ELR (cell line): ENCODE measurements at places on chromosomes 12 and 14.

GRCh38 chr14:98685725-98686124, 586.3 kb downstream of the BCL11B start:
- DNase-seq = no peak

DNA sequence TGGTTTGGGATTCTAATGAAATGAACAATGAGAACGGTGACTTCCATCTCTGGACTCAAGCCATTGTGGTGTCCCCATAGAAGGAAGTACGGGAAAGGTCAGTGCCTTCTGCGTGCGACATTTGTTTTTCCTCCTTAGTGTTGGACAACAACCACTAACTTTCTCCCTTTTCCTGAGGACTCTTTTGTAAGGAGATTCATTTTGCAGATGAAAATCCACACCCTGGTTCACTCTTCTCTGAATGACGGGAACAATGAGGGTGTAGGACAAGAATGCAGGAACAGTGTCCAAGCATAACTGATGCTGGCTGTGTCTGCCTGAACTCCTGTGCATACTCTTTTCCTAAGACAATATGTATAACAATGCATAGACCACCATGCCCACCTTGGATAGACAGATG, 176.4 kb downstream of the STXBP6 start:
- no peak for DNase-seq

GRCh38 chr14:70683983-70684382, 42.3 kb downstream of the TTC9 start:
- no peak for DNase-seq

DNA sequence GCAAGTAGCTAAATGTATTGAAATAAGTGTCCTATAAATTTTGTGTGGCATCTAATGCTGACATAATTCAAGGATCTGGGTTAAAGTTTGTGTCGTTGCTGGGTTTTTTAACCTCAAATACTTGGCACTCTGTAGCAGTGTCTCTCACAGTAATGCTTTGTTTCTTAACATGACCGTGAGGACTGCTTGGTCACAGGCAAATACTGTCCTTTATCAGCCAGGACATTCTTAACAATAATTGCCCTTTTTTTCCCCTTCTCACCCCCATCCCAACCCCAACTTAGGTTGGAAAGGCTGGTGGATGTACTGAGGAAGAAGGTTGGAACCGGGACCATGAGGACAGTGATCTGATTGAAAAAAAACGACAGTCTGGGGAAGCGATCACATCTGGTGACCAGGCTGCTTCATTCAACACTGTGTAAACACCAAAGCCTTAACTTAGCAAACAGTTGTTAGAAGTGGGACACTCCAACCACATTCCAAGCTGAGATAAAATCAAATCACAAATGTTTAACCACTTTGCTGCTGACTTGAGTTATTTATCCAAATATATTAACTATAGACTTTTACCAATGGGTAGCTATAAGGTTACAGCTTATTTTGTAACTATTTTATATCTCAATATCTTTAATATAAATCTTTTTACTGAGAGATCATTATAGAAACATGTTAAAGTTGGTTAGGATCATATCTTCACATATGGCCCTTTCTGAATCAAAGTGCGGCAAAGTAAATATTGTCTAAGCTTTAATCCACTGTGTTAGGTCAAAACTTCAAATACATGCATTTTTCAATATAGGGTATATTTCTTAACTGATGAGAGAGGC, 48.2 kb downstream of the FOXA1 start:
- DNase-seq = no peak

DNA sequence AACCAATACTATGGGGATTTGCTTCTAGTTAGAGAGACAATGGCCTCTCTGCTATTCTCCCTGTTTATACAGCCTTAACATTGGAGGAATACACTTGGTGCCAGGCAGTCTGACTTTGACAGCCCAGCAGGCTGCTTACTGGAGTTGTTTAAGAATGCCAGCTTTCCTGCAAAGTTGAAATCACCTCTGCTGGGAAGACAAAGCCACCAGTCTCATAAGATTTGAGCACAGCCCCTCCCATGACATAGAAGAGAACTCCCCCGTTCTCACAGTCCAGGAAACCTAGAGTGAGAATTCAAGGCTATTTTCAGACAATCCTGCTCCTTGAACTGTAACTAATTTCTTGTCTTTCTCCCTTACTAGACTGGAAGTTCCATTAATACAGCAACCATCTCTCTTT, 21.1 kb upstream of the CATSPERB start:
- no peak for DNase-seq

- no peak for DNase-seq
These were observed 70.5 kb downstream of the GNS start for GRCh38 chr12:64688715-64689114.

GRCh38 chr14:64117671-64118402, 176.3 kb downstream of the ESR2 start:
- DNase-seq = peak; percentile 61

GRCh38 chr12:122956035-122956434, 10.2 kb downstream of the ABCB9 start:
- DNase-seq = no peak

DNA sequence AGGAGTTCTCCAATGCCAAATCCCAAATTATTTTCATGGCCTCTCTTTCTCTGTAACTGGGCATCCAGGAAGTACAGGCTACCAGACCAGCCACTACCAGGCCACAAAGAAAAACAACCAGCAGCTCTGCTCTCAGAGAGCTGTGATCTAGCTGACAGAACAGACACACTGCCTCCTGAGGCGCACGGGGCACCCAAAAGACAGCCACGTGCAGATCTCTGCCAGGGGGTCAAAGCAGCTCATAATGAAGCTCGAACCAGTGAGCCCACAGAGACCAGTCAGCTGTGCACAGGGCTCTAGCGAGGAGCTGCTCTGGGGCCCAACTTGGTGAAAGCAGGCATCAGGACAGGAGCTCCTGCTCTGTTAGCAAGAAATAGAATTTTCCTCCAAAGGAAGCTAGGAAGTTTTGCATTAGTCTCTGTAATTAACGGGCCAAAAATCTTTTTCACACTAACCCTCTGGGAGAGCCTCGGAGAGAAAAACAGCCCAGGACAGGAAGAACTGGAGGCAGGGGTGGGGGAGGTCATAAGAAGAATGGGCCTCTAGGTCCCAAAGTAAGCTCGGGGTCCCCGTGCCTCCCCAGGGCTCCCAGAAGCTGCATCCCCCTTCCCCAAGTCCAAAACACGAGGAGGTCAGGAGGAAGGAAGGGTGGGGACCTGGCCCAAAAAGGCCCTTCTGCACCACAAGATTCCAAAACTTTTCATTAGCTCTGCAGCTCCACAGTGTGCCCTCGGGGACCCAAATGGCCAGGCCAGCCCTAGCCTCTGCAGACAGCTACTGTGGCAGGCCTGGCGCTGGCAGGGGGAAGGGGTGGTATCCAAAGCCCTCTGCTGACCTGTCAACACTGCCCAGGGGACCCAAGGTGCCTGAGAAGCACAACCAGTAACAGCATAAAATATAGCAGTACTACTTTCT, 30.2 kb downstream of the ACTN1 start:
- DNase-seq = no peak

DNA sequence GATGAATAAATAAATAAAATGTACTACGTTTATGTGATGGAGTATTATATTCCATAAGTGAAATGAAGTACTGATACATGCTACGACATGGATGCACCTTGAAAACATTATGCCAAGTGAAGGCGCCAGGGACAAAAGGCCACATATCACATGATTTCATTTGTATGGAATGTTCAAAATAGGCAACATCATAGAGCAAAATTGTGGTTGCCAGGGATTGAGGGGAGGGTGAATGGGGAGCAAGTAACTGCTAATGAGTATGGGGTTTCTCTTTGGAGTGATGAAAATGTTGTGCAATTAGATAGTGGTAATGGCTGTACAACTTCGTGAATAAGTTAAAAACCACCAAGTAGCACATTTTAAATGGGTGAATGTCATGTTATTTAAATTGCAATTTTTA, 132.8 kb downstream of the SLC38A4 start:
- DNase-seq = no peak

DNA sequence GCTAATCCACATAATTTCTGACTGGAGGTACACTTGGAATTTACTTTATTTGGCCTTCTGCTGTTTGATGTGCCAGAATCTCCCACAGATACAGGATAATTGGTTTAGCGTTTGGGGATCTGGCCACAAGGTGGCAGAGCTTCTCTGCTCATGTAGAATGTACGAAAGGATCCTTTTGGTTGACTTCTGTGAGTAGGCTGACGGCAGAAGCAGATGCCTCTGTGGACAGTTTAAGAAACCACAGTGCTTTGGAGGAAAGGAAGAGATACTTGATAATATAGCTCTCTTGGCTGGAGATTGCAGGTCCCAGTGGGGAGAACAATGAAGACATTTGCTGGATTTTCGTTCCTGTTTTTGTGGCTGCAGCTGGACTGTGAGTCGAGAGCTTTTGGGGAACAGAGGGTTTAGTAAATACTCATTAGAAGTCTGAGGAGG, 75.3 kb upstream of the OR4E1 start:
- peak; percentile 56 for DNase-seq

- DNase-seq = peak; percentile 83
These were observed 45.9 kb upstream of the IFNG-AS1 start for GRCh38 chr12:67943141-67943892.

DNA sequence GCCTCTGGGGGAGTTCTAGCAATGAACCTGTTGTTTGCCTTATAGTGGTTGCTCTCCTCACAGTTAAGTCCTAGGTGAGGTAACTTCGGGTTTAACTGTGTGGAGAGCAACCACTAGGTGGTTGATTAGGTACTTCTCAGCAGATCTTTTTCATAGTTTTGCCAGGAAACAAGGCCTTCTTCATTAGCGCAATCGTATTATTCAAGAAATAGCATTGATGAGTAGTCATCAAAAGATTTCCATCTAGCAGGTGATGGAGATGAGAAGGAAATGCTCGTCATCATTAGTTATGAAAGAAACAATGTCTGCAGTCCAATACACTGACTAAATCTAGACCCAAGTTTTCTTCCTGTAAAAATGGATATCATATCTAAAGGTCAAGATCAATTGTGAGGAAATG, 923.3 kb downstream of the AACS start:
- no peak for DNase-seq

DNA sequence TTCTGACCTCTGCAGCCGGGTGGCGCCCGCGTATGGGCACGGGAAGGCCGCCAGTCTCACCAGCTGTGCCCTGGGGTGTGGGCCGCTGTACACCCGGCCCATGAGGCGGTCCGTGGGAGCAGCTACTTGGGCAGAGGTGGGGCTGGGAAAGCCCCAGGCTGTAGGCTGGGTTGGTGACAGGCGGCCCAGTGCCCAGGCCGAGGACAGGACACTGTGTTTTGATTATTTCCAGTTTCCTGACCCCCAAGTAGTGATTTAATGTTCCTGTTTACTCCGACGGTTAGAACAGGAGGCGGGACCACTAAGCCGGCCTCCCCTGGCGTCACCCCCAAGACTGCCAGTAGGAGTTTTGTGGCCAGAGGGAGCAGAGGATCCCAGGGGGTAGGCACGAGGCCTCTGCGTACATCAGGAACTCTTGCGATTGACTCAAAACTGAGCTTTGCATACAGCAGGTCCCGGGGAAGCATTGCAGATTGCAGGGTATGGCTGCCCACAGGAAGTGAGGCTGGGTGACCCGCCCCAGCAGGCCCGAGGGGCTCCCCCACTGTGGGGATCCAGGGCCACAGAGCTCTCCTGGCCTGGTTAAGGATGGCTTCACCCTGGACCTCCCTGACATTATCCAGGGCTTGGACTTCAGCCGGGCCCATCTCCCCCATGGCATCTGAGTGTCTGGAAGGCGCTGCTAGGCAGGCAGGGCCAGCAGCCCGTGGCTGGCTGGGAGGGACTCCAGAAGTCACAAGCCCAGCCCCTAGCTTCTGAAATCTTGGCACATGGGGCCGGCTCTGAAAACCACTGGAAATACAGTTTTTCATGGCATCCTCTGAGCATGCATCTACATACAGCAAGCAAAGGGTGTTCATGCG, 42.5 kb upstream of the DIO3 start:
- no peak for DNase-seq

- DNase-seq = no peak
These were observed 24.9 kb downstream of the TCP11L2 start for GRCh38 chr12:106327309-106327869.

- no peak for DNase-seq
These were observed 41.8 kb upstream of the SLC6A15 start for GRCh38 chr12:84954415-84954814.

DNA sequence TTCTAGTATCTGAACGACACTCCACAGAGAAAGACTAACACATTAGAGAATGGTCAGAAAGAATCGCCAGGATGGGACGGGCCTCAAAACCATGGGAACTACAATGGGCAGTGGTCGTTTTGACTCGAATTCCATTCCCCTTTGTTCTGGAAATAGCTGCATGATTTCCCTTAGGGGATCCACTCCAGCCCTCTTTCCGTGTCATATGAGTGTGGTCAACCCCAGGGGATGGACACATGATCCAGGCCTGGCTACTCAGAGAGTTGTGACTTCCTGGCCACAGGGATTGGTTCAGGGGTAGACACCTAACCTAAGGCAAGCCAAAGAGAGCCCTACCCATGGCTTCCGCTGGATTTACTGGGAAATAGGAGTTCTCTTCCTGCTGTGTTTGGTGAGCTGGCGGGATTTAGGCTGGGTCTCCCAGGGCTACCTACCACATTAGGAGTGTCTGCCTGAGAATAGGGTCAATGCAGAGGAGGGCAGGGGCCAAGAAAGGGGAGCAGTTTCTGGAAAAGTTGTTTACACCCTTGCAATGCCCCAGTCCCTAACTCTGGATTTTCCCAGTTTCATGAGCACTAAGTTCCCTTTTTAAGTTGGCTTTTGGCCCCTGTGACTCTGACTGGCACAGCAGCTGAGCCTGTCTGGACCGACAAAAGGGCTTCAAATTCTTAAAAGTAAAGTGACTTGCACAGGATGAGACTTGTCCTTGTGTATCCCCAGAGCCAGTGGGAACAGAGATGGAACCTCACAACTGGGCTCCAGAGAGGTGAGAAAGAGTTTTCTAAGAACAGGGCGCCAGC, 28.1 kb upstream of the GPATCH2L start:
- DNase-seq = no peak

GRCh38 chr12:125070661-125071390, 5.6 kb downstream of the AACS start:
- DNase-seq = no peak

GRCh38 chr14:35368139-35368460, 36.4 kb downstream of the NFKBIA start:
- DNase-seq = no peak

GRCh38 chr14:50679674-50680073, 11.6 kb upstream of the SAV1 start:
- no peak for DNase-seq

DNA sequence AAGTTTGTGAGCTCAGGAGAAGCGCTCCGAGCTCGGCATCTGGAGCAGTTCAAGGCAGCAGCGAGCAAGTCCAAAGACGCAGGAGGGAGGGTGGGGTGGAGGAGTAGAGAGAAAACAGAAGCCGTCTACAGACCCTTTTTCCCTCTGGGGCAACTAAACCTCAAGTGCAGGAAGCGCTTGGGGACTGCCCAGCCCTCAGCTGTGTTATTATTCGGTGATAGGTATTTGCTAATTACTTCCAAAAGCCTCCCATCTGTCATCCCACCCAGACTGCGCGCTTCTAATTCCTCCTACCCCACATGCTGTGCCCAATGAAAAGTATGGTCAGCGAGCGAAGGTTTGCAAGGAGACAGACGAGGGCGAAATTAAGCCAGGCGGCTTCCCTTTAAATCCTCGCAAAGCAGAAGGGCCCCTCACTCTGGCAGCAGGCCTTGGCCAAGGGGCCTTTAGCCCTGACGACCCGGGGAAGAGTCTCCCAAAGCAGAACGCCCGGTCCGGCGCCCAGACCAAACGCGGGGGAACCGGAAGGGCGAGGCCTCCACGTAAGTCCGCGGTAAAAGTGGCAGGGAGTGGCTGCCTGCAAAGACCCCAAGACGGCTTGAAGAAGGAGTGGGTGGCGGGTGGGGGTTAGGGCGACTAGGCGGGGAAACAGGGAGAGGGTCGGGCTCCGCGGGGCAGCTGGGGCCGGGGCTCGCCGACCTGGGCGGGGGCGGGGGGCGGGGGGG, 507 bp upstream of the CD9 start:
- DNase-seq = peak; percentile 48
